ENCODE measurements at places on chromosomes 7 and 10.

GRCh38 chr10:90887555-90887954, 15.8 kb downstream of the RPP30 start:
- DNase-seq, result no peak

GRCh38 chr10:80540981-80541750, 3.5 kb downstream of the SH2D4B start:
- DNase-seq, result peak; percentile 60

DNA sequence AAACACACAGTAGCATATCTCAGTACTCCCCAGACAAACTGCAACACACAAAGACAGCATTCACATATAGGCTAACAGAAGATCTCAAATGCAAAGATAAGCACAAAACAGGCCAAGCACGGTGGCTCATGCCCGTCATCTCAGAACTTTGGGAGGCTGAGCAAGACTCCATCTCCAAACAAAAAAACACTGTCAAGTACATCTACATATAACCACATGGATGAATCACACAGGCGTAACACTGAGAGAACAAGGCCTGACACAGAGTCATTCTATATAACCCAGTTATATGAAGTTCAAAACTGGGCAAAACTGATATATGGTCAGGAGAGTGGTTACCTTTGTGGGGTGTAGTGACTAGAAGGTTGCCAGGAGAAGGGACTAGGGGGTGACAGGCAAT, 506.4 kb downstream of the KCNMA1 start:
- DNase-seq, result no peak

DNA sequence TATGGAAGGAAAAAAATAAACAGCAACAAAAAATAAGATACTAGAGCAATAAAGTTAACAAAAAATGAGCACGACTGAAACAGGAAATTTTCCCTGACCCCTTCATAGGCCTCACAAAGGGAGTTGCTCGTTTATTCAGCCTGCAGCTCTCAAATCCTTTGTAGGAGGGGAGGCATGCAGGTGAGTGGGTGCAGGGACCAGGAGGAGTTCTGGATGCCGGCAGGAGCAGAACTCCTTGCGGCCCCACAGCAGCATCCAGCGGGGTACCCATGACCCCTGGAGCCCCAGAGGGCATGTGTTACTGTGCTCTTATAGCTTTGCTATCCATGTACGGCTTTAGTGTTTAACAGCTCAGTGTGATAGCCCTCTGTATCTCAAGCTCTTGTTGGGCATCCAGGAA, 5.8 kb downstream of the TAS2R39 start:
- DNase-seq, result no peak

GRCh38 chr7:79421751-79422150, 31.7 kb downstream of the MAGI2 start:
- DNase-seq, result no peak

DNA sequence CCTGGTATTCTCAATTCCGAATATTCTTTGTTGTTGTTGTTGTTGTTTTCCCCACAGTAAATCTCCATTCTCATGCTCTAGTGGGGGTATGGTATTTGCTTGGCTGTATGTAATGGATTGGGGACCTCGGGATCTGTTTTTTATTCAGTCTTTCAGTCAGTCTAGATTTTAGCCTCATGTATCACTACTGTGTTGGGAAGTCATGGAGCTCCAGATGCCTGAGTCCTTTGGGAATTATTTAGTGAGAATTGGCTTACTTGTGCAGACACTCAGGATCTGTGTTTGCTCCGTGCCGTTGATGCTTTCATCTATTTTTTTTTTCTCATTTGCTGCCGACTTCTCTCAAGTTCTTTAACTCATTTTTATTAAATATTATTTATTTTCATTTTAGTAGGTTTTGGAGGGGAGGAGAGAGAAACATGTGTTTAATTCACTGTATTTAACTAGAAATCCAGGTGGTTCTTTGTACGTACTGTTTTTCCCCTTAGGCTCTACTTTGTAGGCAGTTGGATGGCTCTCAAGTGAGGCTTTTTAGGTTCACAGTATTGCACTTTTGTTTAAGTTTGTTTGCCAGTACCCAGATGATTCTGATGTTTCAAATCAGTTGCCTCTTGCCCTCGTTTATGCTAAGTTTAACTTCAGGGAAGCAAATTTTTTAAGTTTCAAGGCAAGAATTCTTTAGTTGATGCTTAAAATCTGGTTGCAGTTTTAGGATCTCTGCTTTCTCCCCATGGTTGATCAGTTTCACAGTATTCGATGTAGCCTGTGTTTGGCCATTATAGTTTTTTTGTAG, 36.9 kb downstream of the ZNRF2 start:
- peak; percentile 31 for DNase-seq

GRCh38 chr10:36574207-36574606, 551.2 kb upstream of the ANKRD30A start:
- DNase-seq, result no peak

DNA sequence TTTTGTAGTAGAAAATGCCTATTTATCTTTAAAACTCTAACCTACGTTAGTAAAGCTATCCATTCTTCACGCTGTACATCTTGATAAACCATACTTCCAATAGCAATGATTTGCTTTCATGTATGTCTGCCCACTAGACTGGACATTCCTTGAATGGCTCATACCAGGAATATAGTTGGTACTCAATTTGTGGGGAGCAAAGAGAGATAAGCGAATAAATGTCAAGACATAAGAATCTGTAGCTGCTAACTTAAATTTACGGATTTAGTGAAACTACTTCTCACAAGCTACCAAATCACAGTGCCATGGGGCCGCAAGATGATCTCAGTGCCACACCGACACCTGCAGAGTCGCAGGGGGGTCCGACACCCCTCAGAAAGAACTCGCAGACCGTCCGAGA, 763 bp upstream of the RALA start:
- no peak for DNase-seq

- DNase-seq, result peak; percentile 11
Observed at GRCh38 chr7:118214833-118215182, 9.7 kb upstream of the ANKRD7 start.

GRCh38 chr7:30980751-30981150, 17.0 kb downstream of the GHRHR start:
- DNase-seq, result no peak

GRCh38 chr7:42065942-42066341, 171.1 kb downstream of the GLI3 start:
- DNase-seq, result no peak

DNA sequence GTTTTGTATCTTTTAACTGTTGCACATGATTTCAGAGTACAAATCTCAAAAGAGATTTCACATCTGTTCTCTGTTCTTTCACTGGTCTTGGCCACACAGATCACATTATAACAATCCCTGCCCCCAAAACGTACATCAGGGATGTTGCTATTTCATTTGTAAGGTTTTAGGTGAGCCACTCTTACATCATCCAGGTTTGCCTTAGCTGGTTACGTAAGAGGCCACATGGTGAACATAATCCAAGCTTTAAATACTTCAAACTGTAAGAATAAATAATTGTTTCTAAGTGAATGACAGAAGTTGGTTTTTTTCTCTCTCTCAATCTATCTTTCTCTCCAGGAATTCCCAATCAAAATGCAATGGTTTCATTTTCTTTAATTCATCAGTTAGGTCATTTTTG, 245.9 kb upstream of the HGF start:
- no peak for DNase-seq

DNA sequence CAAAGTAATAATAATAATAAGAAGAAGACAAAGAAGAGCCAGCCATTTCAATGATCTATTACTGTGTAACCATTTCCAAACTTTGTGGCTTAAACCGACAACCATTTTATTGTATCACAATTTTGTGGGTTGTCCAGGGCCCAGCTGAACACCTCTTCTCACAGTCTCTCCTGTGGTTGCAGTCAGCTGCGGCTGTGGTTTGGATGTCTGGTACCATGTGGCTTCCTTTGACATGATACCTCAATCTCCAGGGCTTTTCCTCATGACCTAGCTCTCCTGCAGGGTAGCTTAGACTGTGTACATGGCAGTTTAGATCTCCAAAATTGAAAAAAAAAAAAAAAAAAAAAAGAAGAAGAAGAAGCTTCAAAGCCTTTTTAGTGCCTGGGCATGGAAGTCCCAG, 72.6 kb upstream of the NFKB2 start:
- no peak for DNase-seq

GRCh38 chr7:92699966-92700514, 109.8 kb upstream of the FAM133B start:
- no peak for DNase-seq

DNA sequence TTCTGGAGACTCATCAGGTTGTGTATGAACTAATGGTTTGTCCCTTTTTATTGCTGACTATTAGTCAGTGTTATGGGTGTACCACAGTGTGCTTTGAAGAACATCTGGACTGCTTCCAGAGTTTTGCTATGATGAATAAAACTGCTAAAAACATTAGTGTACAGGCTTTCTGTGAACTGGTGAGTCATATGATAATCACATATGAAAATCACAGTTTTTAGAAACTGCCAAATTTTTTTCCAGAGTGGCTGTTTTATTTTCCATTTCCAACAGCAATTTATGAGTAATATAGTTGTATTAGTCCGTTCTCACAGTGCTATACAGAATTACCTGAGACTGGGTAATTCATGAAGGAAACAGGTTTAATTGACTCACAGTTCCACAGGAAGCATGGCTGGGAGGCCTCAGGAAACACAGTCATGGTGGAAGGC, 281.2 kb upstream of the VSTM2A start:
- no peak for DNase-seq

DNA sequence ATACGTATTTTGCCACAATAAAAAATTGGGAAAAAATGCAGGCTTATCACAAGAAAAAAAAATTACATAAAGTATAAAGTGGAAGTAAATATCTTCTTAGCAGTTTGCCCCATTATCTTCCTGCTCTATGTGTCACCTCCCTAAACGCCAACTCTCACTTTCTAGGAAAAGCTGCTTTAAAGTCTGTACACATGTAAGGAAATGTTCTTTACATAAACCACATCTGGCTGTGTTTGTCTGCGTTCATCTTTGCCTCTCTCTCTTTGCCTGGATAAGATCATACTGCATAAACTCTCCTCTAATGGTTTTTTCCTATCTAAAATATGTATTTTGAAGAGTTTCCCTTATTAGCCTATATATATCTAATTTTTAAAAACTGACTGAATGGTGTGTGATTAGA, 23.0 kb upstream of the UMAD1 start:
- no peak for DNase-seq

DNA sequence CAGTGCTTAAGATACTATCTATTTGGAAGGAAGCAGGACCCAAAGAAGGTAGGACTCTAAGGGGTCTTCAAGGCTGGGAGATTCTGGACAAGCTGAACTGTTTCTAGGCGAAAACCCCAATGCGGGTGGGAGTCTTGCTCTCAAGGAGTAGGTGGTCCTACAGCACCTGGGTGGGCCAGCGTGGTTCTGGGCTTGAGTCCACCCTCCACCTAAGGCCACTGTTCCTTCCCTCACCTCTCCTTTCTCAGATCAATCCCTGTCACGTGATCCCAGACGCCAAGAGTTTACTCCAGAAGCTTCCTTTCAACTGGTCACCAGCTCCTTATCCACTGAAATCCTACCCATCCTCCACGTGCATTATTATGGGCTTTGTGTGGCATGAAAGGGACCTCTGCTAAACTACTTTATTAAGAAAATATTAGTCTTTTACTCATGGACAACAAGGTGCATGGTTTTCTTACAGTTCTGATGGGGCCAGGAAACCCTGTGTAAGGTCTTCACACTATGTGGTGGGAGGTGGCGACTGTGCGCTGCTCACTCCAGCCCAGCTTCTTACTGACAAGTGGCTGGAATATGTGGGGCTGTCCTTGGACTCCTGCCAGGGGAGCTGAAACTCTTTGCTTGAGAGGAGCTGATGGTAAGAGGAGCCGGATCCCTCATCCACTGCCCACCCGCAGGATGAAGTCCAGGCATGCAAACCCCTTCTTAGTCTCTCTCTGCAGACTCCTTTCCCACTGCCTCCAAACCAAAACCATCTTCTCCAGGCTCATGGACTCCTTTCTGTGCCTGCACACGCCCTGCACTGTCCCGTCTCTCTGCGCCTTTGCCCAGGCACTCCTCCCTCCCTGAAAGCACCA, 1.6 kb downstream of the ZNF746 start:
- no peak for DNase-seq

DNA sequence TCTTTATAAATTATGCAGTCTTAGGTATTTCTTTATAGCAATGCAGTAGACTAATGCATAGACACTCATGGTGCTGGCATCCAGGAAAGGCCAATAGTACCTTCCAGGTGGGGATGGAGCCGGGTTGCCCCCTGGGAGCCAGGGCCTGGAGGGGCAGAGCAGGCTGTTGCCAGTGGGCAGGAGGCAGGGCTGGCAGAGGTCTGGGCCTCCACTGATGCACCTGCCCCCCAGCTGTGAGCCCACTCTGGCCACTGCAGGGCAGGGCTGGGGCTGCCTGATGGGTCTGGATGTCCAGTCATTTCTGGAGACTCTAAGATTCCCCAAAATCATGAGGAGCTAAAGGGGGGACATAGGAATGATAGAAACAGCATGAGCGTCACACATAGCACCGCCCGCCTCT, 66.7 kb downstream of the MICALL2 start:
- no peak for DNase-seq

GRCh38 chr10:132461103-132461682, 64.2 kb downstream of the PWWP2B start:
- no peak for DNase-seq

DNA sequence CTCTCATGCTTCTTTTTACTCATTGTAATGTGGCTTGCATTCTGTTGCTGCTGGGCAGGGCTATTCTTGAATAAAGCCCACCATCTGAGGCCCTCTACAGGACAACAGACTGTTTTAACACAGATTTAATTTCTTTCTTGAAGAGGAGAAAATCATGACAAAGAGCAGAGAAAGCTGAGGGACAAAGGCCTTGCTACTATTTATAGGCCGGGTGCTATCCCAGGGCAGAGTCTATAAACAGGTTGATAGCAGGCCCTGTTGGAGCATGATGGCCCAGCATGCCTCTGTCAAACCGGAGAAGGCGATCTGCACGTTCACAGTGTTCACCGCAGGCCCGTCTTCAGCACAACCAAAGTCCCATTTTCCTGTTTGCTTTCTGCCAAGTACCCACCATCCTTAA, 3.0 kb downstream of the VIPR2 start:
- no peak for DNase-seq

GRCh38 chr7:12423355-12423996, 19.8 kb upstream of the VWDE start:
- DNase-seq, result no peak
